Fibroblast of gingiva (primary cell): ENCODE measurements at places on chromosomes 12 and 14.

DNA sequence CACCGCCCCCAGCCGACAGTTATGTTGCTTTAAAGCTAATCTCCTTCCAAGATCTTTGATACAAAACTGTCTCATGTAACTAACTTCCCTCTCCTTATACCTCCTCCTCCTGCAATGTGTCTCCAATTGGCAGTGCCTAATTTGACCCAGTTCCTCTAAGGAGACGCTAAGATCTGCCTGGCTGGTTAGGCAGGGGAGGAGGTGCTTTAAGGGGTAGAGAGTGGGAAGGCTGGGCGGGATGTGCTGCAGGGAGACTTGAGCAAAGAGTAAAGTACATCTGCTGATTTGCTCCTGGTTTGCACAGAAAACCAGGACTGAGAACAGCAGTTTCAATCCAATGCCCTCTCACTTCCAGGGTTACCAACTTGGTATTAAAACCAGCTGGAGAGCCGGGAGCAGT is 7.4 kb upstream of the IKZF4 start:
- DNase-seq = no peak

DNA sequence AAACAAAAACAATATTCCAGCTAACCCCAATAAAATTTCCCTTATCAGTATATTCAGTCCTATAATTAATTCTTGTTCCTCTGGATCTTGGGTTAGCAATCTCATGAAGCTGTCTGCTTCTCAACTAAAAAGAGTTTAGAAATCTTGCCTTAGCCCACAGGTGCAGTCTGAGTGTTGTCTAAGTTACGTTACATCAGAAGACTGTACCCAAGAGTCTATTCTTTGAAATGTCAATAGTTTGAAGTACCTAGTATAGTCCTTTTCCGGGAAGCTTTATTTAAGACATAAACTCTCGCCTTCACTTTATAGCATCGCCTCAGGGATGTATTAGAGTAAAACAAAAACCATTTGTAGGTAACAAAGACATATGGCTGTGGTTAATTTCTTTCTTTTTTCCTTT is 465.1 kb downstream of the FUT8 start:
- DNase-seq = no peak

DNA sequence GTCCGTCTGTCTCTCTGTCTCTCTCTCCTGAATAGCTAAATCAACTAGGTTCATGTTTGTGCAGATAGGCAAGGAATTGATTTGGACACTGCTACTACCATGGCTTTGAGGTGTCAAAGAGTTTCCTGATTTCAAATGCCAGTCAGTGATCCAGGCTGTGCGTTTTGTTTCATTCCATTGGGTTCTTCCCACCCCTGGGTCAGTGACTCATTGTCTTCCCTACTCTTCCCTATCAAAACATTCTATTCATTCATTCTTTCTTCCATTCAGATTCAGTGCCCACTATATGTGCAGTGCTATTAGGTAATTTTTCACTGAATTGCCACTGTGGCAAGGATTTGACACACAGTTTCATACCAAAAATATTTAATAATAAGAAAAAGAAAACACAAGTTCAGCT is 50.4 kb downstream of the RPH3A start:
- DNase-seq = no peak

- DNase-seq = peak; percentile 76
Measured at GRCh38 chr12:54935235-54935951, 49.2 kb downstream of the TESPA1 start.

DNA sequence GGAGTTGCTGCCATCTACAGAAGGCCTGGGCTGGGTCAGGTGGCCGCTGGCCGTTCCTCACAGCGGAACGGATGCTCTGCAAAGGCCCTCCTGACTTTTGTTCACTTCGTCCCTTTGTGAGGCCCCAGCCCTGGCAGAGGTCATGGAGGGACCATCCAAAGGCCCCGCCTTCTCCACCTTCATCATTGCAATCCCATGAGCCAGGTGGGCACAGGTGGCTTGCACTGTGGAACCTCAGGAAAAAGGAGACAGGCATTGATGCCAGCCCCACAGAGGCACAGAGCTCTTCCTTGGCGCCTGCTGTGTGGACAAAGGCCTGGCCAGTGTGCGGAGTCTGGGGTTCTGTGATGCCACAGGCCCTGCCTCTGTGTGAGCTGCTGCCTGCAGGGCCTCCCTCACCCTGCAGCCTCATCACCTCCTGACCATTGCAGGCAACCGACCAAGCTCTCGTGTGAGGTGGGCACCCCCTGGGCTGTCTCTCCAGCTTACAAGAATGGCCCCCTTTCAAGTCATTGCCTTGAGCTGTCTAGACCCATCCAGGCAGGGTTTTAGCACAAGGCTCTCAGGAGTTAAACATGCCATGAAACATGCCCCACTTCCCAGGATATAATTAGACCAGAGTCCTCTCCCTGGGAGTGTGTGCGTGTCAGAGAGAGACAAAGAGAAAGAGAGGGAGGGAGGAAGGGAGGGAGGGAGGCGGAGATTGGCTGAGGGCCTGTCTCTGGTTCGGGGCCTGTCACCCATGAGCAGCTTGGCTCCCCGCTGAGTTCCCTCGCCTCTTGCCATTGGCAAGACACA is 19.3 kb downstream of the NFKBIA start:
- peak; percentile 96 for DNase-seq

- DNase-seq = no peak
Measured at GRCh38 chr12:130818635-130819576, 20.1 kb downstream of the STX2 start.

DNA sequence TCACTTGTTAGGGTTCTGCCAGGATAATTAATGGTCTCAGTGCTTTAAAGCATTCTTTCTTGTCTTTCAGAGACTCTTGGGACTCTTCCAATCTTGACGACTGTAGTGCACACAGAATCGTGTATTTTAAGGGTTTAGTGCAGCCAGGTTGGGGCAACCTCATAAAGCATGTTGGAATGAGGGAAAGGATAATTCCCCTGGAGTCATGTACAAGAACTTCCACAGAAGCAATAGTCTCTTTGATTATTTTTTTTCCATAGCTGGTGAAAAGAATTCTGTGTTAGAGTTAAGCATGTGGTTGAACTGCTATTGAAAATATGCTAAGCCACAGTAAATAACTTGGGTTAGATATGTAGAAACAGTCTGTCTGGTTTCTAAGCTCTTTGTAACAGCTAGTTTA is 246.8 kb upstream of the DAAM1 start:
- no peak for DNase-seq

DNA sequence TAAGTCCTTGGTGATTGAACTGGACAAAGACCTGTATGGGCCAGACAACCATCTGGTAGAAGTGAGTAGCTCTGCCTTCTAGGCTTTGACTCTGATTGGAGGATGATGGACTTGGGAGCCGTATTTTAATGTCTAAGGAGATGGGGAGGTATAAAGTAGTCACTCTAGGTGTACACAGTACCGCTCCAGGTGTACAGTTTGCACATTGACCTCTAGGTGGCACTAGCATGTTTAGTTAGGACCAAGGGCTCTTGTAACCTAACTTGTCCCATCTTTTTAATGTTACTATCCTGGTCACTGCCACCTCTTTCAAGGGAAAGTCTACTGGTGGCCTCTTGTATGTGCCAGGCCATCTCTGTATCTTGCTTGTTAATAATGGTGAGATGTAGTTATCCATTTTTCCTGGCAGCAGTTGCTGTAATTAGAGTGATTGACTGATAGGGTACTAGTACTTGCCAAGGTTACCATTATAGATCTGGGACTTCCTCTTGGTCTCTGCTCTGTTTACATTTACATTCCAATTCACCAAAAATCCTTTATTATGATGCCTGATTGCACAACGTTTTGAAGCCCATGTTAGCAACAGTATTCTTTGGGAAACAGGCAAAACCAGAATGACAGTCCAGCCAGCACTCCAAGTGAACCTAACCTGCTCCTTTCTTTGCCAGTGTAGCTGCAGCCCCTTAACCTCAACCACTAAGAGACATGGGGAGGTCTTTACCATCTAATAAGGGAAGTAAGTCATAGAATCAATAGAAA is 3.6 kb downstream of the SMARCD1 start:
- DNase-seq = peak; percentile 31

DNA sequence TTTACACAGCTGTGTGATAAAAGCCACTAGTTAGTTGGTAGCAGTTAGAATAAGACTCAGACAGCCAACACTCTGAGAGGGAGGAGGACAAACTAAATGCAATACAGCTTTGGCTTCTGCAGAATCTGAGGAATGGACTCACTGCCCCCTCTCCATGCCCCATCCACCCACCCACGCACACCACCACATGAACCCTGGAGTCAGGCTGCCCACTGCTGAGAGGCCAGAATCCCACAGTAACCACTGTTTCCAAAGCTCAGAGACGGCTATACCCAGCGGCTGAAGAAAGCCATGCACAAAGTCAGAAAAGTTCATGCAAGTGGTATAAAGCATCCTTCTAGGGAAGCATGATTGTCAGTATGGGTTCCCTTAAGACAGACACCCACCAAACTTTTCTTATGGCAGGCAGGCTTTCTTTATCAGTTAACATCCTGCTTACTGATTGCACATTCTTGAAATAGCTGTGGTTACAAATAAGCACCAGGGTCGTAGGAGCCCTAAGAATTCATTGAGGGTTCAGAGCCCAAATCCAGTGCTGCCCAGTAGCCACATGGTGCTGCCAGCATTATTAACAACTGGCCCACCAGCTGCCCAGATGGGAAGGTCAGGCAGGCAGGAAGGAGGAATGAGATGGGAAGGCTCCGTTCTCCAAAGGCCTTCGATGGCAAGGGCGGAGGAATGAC is 61.5 kb downstream of the NT5DC3 start:
- no peak for DNase-seq

GRCh38 chr12:132276827-132277373 is 52.5 kb downstream of the GALNT9 start:
- no peak for DNase-seq
